Hematopoietic multipotent progenitor cell (in vitro differentiated cells): ENCODE measurements at places on chromosomes 16 and 17. TPM values are rescaled to one million over a fixed set of nuclear protein-coding genes. Genes with fewer than 3 reads are reported as not detected.

- no peak for DNase-seq
These were observed 32.5 kb upstream of the SNN start for GRCh38 chr16:11635679-11636171.

CD300H gene
- 0.27 TPM for total RNA-seq

COL1A1 gene
- total RNA-seq: 0.54 TPM

PHF23 gene
- total RNA-seq: 24.2 TPM
